CD4-positive, alpha-beta T cell treated with Interleukin-15 for 4 hours (primary cell): ENCODE measurements at places on chromosomes 1 and 21.

DNA sequence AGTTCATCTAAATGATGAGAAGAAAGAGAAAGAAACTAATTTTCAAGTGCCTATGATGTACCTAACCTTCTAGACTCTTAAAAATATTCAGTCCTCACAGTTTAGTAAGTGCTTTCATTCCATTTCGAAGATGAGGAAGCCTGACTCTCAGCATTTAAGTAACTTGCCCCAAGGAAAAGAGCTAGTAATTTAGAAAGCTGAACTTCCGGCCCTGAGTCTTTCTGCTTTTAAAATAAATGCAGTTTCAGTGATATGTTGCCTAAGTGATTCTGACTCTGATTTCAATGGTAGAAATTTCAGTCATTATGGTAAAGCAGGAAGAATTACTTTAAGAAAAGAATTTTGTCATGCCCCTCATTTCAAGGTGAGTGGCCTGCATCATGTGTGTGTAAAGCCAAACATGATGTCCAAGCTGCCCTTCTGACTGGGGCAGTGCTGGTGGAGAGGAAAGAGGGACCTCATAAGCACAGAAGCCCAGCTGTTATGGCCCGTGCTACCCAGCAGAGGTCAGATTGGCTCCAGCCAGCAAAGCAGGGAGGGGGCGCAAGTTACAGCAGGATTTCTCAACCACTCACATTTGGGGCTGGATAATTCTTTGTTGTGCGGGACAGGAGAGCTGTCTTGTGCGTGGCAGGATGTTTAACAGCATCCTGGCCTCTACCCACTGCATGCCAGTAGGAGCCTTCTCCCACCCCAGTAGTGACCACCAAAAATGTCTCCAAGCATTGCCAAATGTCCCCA, 10.7 kb downstream of the ATP1A4 start:
- no peak for DNase-seq

- peak; percentile 52 for DNase-seq
These were observed 3.4 kb upstream of the PEX10 start for GRCh38 chr1:2415801-2416208.

DNA sequence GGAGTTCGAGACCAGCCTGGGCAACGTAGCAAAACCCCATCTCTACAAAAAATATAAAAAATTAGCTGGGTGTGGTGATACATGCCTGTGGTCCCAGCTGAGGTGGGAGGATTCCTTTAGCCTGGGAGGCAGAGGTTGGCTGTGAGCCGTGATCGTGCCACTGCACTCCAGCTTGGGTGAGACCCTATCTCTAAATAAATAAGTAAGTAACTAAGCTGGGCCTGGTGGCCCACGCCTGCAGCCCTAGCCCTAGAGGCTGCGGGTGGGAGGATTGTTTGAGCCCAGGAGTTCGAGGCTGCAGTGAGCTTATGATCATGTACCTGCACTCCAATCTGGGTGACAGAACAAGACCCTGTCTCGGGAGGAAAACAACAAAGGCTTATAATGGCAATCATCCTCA, 4.6 kb downstream of the CLIC4 start:
- DNase-seq: no peak

DNA sequence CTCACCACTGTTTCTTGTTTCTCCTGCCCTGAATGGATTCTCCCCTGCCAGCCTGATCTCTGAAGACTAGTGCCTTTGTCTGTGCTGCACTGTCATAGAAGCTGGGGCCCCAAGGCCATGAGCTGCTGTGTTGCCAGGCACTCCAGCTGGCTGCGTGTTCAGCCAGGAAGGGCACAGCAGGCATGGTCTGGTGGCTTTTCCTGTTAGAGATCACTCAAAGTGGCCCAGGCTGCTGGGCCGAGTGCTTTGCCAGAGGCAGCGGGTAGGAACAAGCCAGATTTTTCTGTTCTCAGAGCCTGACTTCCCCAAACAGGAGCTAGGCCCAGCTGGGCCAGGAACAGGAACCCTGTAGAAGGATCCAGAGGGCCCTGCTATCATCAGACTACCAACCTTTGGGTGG, 5.2 kb downstream of the ADPRS start:
- no peak for DNase-seq

DNA sequence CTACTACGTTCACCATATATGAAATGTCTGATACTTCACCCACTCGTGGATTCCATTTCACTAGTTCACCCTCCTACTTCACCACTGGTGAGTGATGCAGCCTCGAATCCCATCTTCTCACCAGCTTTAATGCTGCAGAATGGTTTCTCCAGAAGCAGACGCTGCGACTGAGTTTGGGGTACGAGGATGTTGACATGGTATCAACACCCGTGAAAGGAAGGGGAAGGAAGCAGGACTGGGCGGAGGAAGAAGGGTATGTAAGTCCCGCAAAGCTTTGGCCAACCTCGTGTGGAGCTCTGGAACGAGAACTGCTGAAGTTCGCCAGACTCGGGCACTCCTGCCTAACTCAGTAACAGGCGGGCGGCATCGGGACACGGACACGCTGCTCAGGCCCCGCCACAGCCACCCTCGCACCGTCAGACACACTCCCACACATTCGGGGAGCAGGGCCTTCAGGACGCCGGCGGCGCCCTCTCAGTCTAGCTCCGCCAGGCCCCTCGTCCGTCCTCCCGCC, 833 bp upstream of the DIP2A start:
- no peak for DNase-seq

DNA sequence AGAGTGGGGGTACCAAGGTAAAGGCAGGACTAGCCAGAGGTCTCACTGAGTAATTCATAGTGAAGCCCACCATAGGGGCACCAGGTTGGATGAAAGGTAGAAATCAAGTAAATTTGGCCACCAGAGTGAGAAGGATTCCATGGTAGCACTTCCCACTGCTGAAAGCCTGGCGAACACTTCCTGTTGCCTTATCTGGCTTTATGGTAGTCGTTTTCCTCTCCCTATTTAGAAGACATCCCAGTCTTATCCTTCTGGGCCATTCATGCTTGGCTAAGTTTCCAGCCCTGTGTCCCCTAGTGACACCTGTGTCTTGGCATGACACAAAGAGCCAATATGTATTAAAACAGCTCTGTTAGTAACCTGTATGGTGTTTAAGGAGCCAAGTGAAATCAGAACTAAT, 74.3 kb upstream of the SIPA1L2 start:
- no peak for DNase-seq

- no peak for DNase-seq
These were observed 106.7 kb upstream of the ETS2 start for GRCh38 chr21:38699048-38699447.

- DNase-seq: peak; percentile 77
These were observed at the start of gene PRKACB for GRCh38 chr1:84143796-84144565. PRKACB (plus strand) TSS chr1:84144271; CDS start chr1:84144362, 91 bp downstream.

GRCh38 chr1:92551916-92552315, 65.2 kb upstream of the GFI1 start:
- no peak for DNase-seq

- DNase-seq: no peak
These were observed 166.9 kb upstream of the HMGB4 start for GRCh38 chr1:33696962-33697361.

DNA sequence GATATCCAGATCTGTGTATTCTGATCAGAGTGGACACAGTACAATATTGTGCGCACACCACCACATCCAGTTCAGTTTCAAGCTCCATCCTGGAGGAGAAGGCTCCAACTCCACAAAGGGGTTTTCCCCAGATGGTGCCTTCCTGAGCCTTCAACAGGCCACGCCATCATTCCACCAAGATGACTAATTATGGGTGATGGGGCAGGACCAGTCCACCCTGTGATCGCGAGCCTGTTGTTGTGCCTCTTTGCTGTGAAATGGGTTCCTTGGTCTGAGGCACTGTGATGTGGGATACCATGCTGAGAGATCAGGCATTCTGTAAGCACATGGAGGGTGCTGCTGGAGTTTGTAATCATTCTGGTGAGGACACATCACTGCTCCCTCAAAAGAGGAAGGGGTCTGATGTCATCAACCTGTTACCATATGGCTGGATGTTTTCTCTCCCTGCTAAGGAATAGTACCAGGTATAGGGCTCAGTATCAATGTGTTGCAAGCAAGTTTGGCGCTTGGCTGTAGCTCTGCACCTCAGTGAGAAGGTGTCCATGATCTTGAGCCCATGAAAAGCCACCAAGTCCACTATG, 6.7 kb upstream of the SH2D2A start:
- no peak for DNase-seq

- DNase-seq: no peak
These were observed 16.0 kb upstream of the COG2 start for GRCh38 chr1:230626232-230626631.

DNA sequence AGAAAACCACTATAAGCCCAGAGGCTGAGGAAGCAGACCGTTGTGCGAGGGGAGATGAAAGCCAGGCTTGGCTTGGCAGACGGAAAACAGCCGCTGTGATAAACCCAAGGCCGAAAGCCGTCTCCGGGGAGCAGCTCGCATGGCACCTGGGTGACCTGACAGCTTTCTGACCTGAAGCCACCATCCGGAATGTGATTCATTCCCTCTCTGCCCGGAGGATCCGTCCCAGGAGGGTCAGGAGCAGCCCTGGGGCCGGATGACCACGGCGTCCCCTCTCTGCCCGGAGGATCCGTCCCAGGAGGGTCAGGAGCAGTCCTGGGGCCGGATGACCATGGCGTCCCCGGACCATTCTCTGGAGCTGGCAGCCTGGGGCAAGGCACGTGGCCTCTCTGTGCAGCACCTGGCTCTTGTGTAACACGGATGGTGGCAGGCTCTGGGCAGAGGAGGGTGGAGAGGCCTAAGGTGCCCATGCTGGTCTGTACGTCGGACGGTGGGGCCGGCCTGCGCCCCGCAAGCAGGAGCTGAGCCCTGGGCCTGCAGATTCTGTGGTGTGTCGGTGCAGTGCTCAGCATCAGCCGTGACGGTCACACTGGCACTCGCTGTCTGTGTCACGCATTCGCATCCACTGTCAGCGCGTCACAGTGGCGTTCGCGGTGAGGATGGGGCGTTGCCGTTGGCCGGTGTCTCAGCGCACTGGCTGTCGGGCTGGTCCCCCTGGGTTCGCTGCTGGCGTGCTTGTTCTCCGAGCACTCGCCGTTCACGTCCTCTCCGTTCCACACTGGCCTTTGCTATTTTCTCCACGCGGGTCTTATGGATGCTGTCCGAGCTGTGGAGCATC, 50.3 kb downstream of the SLX9 start:
- DNase-seq: no peak

- DNase-seq: no peak
These were observed 193.2 kb downstream of the KAZN start for GRCh38 chr1:14791654-14792053.

- no peak for DNase-seq
These were observed 134.8 kb downstream of the SETD4 start for GRCh38 chr21:35925497-35925896.

- no peak for DNase-seq
These were observed 760 bp upstream of the TINAGL1 start for GRCh38 chr1:31575369-31576140.

DNA sequence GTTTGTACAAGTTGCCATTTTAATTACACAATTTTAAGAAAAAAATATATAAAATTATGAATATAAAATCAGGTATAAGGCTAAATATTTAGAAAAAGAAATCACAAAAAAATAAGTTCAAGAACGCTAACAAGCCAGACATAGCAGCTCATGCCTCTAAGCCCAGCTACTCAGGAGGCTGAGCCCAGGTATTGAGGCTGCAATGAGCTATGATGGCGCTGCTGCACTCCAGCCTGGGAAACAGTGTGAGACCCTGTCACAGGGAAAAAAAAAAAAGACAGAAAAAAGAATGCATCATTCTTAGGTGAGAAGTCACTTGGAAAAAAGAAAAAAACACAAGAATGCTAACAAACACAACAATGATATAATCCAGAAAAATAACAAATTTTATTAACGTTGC, 112.3 kb upstream of the PRDX6 start:
- DNase-seq: no peak

DNA sequence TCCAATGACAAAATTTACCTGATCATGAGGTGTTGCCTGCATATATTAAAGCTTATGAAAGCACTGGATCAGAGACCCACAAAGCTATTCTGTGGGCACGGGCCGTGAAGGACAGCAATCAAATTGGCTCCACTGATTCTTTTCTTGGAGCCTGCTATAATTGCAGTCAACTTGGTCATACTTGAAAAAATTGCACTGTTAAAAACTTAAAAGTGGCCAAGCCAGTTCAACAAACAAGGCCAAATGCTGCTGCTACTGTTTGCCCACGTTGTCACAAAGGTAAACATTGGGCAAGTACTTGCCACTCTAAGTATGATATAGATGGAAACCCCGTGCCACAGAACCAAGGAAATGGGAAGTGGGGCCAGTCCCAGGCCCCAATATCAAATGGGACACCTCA, 37.8 kb downstream of the CYP4A11 start:
- DNase-seq: no peak

- DNase-seq: no peak
These were observed 64.4 kb downstream of the RAVER2 start for GRCh38 chr1:64809309-64809708.

DNA sequence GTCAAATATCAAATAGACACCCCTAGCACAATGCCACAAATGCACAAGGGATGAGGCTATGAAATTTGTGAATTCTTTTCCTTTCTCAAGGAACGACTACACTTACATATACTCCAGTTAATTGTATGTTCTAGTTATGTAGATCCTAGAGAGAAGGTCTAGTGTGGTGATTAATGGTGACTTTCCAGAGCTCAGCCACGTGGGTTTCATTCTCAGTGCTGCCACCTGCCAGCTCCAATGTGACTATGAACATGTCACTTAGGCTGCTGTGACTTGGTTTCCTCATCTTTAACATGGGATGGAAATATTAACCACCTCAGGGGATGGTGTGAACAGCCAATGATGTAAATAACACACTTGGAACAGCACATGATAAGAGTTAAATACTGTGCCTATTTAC, 138.3 kb downstream of the APP start:
- no peak for DNase-seq

DNA sequence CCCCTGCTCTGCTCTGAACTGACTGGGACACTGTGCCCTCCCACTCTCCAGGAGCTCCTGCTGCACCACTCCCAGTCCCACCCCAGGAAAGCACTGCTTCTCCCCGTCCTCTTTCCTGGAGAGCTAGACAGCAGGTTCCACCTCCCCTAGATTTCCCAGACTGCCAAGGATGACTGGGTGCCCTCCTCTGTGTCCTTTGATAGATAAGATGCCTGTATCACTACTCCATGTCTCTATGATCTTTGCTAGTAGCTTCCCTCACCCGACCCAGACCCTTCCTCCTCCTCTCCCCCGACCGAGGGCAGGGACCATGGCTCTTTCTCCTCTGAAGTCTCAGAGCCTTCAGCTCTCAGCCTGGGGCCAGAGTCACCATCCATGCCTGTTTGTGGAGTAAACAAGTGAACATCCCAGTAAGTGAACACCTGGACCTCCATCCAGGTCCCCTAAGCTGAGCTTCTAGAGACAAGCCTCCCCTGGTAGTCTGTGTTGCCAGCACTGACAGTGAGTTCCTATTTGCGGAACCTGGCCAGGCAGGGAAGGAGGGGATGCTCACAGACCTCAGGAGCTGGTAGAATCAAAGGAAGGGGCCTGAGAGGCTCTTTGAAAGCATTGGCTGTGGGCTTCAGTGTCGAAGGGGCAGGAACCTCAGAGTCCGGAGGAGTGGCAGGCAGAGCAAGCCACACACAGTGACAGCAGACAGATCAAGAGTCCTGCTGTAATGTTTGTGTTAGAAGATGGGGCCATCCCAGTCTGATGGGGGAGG, 104.0 kb downstream of the PAX7 start:
- no peak for DNase-seq
